Fibroblast of lung (primary cell): ENCODE measurements at places on chromosomes 7 and 10. TPM values are rescaled to one million over a fixed set of nuclear protein-coding genes. Genes with fewer than 3 reads are reported as not detected.

The SPDYE16 gene
- total RNA-seq = 0.17 and 0.51 TPM in 2 replicates

The MPLKIP gene
- total RNA-seq = 14.6 and 22.8 TPM in 2 replicates

The ACTR3C gene
- 0.50 and 2.6 TPM in 2 replicates for total RNA-seq

The HDAC9 gene
- total RNA-seq = 3.6 and 7.9 TPM in 2 replicates

The CFTR gene
- under 0.01 and 0.26 TPM in 2 replicates for total RNA-seq

The GNAT3 gene
- total RNA-seq = not detected in 2 replicates

The EVX1 gene
- total RNA-seq = not detected in 2 replicates

The ATG9B gene
- total RNA-seq = under 0.01 TPM in 1 of 2 replicates, not detected in the other

The GRID1 gene
- 0.33 and 0.51 TPM in 2 replicates for total RNA-seq

The PRPS1L1 gene
- not detected in 2 replicates for total RNA-seq

The TACC2 gene
- 4.6 and 7.6 TPM in 2 replicates for total RNA-seq

The FFAR4 gene
- total RNA-seq = not detected in 2 replicates
